ENCODE measurements at places on chromosomes 11 and 22. TPM values are rescaled to one million over a fixed set of nuclear protein-coding genes. Genes with fewer than 3 reads are reported as not detected.

DNA sequence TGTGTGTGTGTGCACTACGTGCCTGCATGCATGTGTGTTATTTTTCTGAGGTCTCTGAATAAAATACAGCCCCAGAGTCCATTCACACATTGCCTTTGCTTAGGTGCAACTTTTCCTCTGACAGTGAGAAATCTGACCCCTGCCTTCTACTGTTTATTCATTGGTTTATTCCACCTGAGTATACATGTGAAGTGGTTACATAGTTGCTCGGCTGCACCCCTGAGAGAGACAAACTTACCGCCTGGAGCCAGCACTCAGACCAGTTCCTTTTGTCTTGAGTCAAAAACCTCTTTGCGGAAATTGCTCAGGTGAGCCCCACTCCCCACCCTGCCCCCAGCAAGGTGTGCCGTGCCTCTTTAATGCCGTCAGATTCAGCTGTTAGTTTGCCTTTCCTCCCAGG is 363.6 kb downstream of the BRD1 start:
- no peaks in the 10 kb centered on the region for H3K27me3 ChIP-seq
- no peak for DNase-seq
- no peak overlapping the region for H3K4me3 ChIP-seq
- H3K4me1 ChIP-seq, result no peaks in the 10 kb centered on the region
- no peak overlapping the region for H3K27ac ChIP-seq
- H3K36me3 ChIP-seq, result no peaks in the 10 kb centered on the region

GRCh38 chr11:124920870-124921609 is 2.0 kb downstream of the HEPN1 start:
- no peaks in the 10 kb centered on the region for H3K4me1 ChIP-seq
- H3K27ac ChIP-seq, result peak overlapping the region; percentile 76
- peak overlapping the region; percentile 41 for H3K4me3 ChIP-seq
- no peaks in the 10 kb centered on the region for H3K36me3 ChIP-seq
- no peaks in the 10 kb centered on the region for H3K27me3 ChIP-seq

DNA sequence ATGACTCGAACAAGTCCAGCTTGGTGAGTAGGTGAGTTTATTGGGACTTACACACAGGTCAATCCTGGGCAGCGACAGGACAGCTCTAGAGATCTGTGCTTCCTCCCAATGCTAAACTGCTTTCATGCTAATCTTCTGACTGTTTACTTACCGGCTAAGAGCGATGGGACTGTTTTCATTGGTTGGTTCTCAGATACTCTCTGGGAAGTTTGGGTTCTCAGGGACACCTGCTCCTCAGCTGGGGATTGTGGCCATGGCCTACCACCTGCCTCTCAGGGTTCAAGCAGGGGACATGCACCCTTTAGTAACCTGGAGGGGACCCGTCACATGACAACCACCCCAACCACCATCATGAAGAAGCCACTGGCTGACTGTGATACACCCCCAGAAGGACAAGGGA is 13.1 kb downstream of the APOL2 start:
- H3K4me3 ChIP-seq, result no peak overlapping the region
- H3K36me3 ChIP-seq, result no peaks in the 10 kb centered on the region
- DNase-seq, result no peak
- H3K4me1 ChIP-seq, result no peaks in the 10 kb centered on the region

CLDN5 gene
- total RNA-seq, result 301 TPM

OR8G5 gene
- total RNA-seq, result not detected
